ENCODE measurements at places on chromosomes 3 and 15.

GRCh38 chr15:44726568-44727484 lies 9.5 kb upstream of the TRIM69 start:
- DNase-seq: peak; percentile 76

DNA sequence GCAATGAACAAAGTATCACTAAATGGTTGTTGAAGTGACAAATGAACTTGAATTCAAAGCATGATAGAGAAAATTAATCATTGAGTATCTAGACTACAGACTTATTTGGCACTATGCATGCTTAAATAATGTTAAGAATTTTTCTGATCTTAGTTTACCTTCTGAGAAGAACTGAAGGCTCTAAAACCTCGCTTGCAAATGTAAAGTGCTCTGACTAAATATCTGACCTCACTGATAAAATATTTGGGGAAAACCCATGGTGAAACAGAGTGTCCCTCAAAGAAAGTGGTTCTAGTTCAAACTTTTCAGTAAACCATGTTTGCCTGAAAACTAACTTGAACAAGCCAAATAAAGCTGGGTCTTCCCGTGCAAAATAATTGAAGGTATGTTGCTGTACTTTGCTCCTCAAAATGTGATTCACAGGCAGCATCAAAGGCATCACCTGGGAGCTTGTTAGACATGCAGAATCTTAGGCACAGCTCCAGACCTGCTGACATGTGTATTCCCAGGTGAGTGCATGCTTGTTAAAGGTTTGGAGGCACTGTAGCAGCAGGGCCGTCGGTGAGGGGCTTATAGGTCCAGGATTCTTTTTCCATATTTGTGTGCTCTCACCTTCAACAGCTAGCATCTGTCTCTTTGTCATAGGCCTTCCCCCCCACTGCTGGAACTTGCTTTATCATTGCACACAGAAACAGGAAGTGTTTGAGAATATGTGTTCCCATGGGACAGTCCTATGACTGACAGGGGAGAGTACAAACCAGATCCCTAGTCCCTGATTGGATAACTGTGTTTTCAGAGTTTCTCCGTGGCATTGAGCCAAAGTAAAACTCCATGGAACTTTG lies 524.2 kb upstream of the LMCD1 start:
- DNase-seq: no peak

DNA sequence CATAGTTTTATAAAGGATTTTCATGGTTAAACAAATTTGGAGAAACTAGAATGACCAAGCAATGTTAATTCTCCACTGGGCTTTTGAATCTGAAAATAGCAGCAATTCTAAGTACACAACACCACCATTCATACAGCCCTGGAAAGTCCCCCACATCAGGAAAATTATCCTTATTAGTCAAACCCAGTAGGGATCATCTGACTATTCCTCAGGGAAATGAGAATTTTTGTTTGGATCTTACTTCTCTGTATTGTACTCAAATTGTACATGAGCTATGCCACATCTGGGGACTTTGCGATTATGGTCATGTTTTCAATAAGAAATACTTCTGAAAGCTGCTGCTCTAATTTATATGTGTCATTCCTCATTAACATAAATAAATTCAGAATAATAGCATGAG lies 46.0 kb downstream of the RARB start:
- DNase-seq: no peak

DNA sequence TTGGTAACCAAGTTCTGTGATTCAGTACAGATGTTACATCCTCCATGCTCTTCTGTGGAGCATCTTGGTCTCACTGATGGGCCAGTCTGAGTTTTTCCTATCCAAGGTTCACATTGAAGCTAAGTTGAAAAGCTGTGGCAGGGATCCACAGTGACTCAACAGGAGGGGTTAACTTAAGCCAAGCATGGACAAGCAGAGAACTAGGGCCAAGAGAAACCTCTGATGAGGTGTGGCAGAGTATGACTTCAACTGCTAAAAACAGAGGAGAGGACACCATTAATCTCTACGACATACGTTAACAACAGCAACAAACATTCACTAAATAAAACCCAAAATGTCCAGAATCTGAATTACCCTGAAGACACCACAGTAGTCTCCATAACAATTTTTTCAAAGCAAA lies 268.1 kb upstream of the UBE2E2 start:
- DNase-seq: no peak

GRCh38 chr15:84862214-84862975 lies 22.1 kb upstream of the SLC28A1 start:
- DNase-seq: no peak

DNA sequence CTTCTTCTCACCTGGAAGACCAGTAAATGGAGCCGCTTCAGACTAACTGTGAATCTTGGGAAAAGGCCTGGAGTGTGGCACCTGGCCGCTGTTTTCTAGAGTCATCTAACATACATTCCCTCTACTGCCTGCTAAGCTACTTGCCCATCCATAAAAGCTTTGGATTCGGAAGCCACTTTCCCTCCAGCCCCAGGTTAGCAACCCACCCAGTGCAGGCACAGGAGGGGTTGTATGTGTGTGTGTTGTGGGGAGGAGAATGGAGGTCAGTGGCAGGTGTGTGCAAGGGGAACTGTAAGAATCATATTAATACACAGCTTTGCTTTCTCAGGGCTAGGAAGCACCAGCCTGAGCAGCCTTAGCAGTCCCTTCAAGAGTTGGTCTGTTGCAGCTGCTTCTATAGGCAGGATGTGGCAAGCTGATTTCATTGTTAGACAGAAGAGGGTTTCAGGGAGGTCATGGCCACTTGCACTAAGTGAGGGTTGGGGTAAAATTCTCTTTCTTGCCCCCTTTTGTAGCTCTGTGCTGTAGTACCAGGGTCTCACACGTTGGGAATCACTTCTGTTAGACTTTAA lies 8.9 kb downstream of the NSUN3 start:
- DNase-seq: no peak

DNA sequence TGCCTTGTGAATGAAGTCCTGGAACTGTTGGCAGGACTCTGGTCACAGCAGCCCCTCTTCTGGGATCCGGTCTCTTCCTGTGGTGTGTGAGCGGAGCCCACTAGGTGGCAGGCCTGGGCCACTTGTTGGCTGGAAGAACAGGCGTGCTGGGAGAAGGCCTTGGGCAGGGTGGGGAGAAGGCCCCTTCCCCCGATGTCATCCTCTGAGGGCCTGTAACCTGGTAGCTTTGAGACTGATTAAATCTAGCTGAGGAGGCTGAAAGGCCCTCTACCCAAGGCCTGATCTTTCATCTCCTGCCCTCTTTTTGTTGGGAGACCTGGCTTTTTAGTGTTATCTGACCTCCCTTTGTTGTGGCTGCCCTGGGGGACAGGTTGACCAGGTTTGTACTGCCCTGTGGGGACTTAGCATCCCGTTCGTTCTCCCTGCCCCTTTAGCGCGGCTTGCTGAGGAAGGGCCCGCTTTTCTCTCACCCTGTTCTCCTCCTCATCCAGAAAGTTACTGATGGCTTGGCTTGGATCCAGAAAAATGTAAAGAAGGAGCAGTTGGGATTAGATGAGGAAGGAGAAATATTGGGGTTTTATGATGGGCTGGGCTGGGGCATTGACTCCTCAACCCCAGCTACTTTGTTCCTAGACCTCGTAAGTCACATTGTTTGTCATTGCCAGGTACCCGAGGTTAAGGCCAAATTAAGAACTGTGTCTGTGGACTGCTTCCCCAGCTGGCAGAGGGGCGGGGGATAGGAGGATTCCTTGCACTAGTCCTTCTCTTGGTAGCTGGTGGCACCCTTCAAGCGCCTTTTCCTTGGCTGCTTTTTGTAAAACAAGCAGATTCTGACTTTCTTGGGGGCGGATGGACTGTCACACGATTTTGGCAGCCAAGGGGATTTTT lies 48.5 kb downstream of the CHCHD6 start:
- peak; percentile 50 for DNase-seq

DNA sequence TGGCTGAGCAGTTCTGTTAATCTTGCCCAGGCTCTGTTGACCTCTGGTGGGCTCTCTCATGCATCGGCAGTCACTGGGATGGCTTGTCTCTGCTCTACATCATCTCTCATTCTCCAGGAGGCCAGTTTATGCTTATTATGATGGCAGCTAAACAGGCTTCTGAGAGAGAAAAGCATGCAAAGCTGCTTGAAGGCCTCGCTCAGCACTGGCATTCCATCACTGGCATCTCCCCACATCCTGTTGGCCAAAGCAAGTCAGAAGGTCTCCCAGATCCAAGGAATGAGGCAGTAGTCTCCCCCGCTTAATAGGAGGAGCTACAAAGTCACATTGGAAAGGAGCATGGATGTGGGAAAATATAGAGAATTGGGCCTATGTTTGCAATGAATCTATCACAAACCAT lies 212.6 kb downstream of the ZNF621 start:
- no peak for DNase-seq

DNA sequence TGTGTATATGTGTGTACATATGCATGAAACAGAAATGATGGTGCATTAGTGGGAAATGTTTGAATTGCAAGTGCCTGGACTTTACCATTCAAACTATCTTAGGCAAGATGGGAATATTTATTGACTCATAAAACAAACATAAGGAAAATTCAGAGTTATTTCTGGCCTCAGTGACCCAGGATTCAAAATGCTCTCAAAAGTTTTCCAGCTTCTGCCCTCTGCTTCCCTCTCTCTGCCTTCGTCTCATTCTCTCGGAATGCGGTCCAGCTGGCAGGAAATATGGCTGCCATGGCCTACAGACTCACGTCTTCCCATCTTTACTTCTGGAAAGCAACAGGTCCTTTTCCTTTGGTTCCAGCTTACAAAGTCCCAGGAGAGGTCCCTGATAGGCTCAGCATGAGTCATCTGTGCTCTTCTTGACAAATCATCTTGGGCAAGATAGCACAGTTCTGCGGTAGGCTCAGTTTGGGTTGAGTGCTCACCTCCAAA lies 8.7 kb upstream of the ZNF774 start:
- no peak for DNase-seq

GRCh38 chr3:104069114-104069513 lies 1297.6 kb upstream of the ALCAM start:
- no peak for DNase-seq

GRCh38 chr3:98782824-98783500 lies 19.8 kb downstream of the ST3GAL6 start:
- DNase-seq: no peak

- DNase-seq: no peak
Observed at GRCh38 chr15:73001840-73002239, 50.4 kb upstream of the NEO1 start.

DNA sequence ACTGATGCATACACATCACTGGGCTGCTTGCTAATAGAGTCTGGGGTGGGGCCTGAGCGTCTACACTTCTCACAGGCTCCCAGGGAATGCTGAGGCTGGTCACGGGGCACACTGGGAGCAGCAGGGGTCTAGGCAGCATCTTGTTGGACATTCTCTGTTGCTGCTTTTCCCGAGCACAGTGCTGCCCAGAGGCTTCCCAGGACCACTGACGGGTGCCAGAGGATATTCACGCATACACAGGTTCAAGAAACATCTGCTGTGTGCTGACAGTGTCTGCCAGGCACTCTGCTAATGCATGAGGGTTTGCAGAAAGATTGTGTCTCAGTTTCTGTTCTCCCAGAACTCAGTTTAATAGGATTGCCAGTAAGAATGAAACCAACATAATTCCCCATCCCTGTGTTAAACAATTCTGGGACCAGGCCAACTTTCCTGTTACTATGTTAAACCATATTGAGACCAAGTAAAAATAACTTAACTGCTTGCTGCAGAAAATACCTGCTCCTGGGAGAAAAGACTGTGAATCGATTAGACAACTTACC lies 23.9 kb upstream of the BCL2L10 start:
- DNase-seq: no peak

DNA sequence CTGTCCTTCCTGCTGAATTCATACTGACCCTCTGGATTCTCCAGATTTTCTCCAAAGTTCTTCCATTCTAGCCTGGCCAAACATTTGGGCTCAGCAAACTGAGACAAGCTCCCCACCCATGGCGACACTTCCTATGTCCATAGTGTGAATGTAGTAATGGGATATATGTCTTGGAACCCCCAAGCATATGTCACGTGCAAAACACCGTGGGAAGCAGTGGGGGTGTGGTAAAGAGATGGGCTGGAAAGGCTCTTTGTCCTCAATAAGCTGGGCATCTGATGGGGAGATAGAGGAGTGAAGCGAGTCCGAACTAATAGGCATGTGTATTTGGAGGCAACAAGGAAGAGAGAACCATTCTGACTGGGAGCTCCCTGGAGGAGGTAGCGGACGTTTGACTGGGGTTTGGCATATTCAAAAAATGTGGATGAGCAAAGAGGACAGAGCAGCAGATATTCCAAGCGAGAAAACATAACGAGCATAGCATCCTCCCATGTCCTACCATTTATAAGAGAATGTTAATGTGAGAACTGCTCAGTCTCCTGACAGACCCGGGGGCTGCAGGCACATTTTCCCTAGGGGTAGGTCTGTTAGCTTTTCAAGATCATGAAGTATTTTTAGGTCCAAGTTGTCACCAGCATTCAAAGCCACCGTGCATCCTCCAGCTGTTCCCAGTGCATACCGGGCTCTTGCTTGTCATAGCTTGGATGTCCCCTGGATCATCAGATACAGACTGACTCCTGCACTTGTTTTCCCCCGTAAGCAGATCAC lies 25.6 kb downstream of the TPM1 start:
- no peak for DNase-seq

DNA sequence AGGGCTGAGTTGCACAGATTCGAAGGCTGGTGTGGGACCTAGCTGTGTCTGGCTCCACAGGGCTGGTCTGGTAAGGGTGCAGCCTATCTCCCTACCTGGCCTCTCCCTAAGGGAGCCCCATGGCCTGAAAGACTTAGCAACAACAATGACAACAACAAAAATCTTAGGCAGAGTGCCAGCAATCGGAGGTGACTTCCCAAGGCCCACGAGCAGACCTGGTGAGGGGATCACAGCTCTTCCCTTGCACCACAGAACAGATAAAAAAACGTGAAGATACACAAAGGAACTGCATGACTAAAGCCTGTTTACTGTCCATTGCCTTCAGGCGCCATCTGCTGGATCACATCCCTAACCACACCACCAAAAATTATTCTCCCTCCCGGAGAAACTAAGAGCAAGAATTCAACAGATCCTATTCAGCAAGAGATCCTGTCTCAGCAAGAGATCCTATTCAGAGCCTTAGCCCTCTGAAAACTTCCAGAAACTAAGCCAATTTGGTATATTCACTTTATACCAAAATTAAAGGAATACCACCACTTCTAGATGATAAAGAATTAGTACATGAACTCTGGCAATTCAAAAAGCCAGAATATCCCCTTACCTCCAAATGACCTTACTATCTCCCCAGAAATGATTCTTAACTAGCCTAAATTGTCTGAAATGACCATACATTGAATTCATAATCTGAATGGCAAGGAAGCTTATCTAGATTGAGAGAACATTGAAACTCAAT lies 24.1 kb upstream of the OR5K4 start:
- DNase-seq: peak; percentile 37

GRCh38 chr3:32120471-32120870 lies 14.1 kb downstream of the GPD1L start:
- no peak for DNase-seq

- no peak for DNase-seq
Observed at GRCh38 chr3:127780536-127781400, 41.5 kb downstream of the MGLL start.

Measured in stimulated activated CD4-positive, alpha-beta T cell treated with anti-CD3 and anti-CD28 coated beads, Interleukin-1b, Interleukin-23, amount 100 ng/mL, for 48 hours (primary cell).